ENCODE measurements at places on chromosomes 16 and 17.

DNA sequence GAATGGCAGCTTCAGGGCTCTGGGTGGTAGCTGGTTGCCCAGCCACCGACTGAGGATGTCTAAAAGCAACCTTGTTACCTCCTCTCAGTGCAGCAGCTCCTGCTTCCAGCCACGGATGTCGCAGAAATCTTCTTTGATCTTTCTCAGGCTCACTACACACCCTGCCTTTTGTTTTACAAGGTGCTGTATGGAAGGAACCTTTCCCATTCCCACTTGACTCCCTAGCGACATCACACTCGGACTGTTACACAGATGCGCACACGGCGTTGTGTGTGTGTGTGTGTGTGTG is 135.8 kb upstream of the CPHXL start:
- no peak for DNase-seq

DNA sequence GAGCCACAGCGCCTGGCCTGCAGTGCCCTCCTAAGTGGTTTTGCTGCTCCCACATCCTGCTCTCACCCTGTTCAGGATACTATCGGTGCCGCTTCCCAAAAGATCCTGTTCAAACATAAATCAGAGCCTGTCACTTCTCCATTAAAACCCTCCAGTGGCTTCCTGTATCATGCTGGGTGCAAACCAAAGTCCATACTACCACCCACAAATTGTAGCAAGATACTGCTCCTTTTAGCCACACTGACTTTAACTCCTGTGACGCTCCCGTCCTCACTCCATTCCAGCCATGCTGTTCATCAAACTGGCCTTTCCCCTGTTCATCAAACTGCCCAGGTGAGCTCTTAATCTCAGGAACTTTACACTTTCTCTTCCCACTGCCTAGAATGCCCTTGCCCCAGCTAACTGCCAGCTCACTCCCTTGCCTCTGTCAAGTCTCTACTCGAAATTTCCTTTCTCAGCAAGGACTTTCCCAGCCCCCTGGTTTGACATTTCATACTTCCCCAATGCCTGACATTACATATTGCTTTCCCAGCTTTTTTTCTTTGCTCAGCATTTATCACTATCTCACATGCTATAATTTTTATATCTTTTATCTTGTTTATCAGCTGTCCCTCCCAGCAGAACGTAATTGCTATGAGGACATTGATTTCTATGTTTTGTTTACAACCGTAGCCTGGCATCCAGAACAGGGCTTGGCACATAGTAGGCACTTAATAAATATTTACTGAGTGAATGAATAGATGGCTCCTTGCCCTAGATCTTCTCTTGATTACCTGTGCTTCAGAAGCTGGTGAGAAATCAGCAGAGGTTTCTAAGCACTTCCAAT is 44.3 kb upstream of the SMURF2 start:
- no peak for DNase-seq

DNA sequence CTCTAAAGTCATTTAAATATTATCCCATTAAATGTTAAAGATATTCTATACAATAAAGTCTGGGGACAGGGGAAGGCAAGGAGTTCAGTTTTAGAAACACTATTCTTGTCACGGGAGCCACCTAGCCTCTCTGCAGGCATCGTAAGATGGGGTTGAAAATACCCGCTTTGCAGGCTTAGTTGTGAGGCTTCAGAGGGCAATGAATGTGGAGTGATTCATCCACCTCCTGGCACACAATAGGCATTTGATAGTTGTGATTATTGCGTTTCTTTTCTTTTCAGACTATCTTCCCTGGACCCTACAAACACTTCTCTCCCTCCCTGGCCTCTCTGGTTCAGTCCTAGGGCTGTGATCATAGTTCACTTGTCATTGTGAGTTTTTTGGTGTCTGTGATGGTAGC is 19.6 kb downstream of the GLP2R start:
- no peak for DNase-seq

- no peak for DNase-seq
Observed at GRCh38 chr16:21626659-21627277, 25.6 kb downstream of the IGSF6 start.

DNA sequence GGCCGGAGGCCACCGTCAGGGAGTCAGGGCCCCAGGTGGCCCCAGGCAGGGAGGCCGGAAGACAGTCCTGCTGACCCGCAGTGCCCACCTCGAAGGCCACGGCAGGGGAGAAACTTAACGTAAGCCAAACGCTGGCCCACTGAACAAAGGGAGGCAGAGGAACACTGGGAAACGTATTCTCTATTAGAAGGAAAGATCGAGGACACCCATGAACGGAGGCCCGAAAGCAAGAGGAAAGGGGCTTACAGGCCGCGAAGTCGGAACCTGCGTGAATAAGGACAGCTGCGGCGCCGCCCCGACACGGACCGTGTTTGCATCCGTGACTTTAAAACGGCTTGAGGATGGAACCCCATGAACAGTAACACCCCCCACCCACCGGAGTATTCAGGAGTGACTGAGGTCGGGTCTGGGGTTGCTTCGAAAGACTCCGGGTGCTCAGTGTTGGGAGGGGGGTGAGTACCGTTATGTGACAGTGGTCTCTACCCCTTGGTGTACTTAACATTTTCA is 102.4 kb upstream of the METRNL start:
- no peak for DNase-seq

DNA sequence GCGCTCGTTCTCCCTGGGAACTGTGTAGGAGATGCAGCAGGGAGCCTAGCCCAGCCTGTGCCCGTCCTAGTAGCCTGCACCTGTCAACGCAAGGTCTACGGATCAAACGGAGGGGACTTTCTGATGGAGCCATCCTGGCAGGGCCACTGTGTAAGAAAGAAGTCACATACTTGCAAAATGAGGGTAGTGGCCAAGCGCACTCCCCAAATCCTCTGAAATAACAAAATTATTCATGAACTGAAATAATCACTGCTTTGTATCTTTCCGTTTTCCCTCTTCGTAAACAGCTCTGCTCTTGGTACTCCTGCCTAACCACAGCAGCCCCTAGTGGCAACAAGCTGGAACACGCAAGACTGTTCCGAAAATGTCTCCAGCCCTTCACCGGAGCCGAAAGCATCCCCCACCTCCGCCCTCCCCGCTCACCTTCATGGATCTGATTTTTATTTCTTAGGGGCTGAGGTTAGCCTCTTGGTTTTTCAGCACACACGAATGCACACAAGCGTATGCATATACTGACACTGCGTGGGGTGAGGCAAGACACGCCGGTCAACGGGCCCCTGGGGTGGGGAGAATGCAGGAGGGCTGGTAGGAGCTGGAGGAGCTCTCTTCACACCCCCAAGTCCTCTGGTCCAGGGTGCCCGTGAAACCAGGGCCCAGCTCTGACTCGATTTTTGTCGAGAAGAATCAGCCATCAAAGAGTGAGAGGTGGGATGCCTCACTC is 100.8 kb downstream of the ABCC12 start:
- DNase-seq, result peak; percentile 75

GRCh38 chr16:49452578-49452977 is 79.0 kb downstream of the C16orf78 start:
- no peak for DNase-seq

DNA sequence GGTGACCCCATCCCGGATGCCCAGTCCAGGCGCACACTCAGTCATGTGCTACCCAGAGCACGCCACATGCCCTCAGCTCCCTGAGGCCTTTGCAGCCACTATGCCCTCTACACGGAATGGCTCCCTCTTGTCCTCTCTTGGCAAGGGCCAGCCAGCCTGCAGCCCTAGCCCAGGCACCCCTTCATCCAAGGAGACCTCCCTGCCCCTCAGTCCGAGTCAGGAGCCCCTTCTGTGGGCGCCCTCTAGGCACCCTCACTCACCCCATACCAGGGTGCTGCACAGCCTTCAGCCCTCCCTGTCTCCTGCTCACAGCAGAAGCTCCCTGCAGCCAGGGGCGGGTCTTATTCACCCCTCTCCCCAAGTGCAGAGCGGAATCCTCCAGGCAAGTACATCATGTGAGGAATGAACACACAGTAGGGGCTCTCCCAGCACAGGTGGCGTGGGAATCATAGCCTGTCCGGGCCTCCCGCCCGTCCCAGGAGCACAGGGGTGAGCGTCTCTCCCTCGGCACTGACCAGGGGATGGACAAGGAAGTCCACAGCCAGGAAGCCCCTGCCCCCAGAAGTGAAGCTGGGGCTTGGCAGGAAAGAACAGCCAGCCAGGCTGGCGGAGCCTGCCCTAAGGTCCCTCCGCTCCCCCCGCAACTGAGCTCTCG is 186.9 kb downstream of the RBFOX3 start:
- DNase-seq, result no peak

DNA sequence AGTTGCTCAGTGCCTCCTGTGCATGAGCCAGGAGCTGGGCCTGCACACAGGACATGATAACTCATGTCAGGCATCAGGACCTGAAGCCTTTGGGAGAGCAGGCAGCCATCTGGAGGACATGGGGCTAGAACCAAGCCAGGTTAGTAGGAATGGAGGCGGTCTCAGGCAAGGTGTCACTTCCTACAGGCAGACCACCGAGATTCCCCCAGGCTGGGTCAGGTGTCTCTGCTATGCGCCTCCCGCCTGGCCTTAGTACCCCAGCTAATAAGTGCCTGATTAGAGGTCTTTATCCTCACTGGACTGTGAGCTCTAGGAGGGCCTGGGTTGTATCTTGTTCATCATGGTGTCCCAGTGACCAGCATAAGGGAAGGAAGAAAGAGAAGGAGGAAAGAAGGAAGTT is 15.6 kb downstream of the SAMD14 start:
- DNase-seq, result no peak

DNA sequence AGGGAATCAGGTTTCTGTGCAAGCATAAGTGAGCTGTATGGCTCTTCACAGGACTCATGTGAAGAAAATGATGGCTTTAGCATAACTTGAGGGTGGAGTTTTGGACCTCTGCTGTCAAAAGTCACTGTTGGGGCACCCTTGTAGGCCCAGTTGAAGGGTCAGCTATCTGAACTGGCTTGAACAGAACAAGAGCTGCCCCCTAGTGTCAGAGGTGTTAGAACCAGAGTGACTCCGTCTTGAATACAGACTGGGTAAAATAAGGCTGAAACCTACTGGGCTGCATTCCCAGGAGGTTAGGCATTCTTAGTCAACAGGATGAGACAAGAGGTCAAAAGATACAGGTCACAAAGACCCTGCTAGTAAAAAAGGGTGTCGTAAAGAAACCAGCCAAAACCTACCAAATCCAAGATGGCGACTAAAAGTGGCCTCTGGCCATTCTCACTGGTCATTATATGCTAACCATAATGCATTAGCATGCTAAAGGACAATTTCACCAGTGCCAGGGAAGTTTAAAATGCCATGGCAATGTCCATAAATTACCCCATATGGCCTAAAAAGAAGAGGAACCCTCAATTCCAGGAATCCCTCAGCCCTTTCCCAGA is 484.0 kb upstream of the ERCC4 start:
- DNase-seq, result no peak

GRCh38 chr16:2883458-2883908 is 468 bp downstream of the FLYWCH2 start:
- no peak for DNase-seq

DNA sequence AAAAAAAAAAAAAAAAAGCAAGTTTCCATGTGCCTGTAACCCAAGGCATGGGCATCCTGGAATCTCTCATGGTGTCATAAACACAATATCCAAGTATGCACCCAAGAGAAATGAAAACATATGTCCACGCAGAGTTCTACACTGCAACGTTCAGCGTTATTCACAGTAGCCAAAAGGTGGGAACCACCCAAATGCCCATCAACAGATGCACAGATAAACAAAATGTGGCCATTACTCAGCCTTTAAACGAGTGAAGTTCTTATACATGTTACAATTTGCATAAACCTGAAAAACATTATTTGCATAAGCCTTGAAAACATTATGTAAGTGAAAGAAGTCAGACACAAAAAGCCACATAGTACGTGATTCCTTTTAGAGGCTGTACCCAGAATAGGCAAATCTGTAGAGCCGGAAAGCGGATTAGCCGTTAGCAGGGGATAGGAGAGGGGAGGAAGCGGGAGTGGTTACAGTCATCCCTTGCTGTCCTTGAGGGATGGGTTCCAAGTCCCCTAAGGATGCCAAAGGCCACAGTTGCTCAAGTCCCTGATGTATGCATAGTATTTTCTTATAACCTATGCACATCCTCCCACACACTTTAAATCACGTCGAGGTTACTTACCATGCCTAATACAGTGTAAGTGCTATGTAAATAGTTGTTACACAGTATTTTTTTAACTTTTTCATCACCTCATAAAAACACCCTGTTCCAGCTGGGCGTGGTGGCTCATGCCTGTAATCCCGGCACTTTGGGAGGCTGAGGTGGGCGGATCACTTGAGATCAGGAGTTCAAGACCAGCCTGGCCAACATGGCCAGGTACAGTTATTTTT is 47.3 kb upstream of the DNAH17 start:
- DNase-seq, result no peak

GRCh38 chr17:48621410-48622392 is 4.5 kb downstream of the HOXB9 start:
- DNase-seq, result no peak

GRCh38 chr16:5820472-5820871 is 722.9 kb upstream of the EEF2KMT start:
- DNase-seq, result no peak

DNA sequence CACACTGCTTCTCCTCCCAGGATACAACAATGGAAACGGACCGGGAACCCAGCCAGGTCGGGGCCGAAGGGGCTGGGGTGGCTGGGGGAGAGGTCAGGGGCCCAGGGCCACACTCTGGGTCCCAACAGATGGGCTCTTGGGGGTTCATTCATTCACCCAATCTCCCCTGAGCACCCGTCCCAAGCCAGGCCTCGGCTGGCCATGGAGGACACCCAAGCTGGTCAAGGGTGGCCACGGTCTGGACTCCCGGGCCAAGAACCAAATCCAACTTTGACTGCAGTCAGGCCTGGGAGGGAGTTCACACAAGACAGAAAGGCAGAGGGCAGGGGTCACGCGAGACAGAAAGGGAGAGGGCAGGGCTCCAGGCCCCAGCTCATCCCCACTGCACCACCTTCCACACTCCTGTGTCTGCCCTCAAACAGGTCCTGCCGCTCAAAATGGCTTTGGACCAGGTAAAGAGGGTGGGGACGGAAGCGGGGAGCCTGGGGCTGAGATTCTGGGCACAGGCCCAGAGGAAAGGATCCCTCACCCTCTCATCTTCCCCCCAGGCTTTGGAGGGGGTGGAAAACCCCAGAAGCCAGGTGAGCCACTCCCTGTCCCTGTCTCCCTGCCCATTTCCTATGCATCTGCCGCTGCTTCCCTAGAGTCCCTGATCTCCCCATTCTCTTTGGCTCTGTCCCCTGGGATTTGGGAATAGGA is 12.3 kb upstream of the PKMYT1 start:
- DNase-seq, result no peak

- no peak for DNase-seq
Observed at GRCh38 chr17:17987187-17987896, 14.7 kb downstream of the DRC3 start.

- no peak for DNase-seq
Observed at GRCh38 chr16:56950881-56951771, 10.6 kb upstream of the CETP start.

DNA sequence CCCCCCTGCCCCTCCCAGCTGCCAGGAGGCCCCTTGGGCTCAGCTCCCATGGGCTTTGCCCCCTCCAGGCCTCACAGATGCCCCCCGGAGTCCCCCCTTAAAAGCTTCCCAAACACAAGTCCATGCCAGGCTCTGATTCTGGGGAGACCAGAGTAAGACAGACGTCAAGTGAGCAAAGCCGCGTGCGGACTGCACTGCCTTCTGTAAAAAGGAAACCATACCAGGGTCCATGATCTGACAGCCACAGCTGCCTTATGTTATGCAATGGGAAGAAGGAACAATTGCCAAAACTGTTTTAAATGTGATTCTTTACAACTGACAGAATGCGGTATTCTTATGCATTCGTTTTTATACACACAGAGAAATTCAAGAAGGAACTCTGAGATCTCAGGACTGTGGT is 17.9 kb upstream of the HEXD start:
- no peak for DNase-seq
